ENCODE measurements at places on chromosomes 16 and 17.

DNA sequence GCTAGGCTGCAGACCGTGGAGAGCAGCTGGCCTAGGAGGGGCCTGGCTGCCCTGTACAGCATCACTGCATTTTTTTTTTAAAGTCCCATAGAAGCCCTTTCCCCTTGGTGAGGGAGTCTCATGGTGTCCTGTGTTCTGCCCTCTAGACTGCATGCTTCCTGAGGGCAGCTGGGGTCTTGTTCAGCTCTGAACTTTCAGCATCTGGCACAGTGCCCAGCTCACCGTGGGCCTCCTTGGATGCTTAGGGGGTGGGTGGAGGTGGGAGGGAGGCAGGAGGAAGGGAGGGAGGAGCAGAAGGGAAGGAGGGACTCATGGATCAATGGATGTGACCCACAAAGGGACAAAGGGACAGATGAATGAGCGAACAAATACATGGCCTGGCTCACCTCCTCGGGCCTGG is 63.4 kb upstream of the TMEM97 start:
- DNase-seq: no peak

DNA sequence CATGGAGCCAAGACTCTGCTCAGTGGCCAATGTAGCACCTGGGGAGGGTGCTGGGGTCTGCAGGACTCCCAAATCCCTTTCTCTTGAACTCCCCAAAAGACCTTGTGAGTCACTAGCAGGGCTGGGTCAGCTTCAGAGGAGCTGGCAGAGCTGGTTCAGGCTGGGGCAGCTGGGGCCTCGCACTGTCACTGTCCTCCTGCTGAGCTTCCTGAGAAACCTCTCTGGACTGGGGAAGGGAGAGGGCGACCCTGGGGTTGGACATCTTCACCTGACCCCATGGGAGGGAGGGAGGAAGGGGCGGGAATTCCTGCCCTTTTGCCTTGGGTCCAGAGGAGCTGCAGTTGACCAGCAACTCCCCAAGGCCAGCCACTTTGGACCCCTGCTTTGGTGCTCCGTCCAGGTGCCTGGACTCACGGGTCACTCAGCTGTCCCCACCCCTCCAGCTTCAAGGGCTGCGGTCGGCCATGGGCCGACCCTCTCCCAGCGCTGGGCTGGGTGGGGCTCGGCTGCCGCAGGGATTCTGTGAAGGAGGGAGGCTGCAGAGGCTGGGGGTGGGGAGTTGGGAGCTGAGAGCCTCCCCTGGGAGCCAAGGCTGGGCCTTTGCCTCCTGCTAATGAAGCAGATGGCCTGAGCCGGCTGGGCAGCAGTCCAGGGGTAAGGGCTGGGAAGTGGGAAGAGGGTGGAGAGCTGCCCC is 9.2 kb downstream of the FMNL1 start:
- peak; percentile 60 for DNase-seq

- peak; percentile 66 for DNase-seq
Measured at GRCh38 chr16:81996664-81997509, 14.4 kb downstream of the SDR42E1 start.

GRCh38 chr16:3188925-3189825 is 1.2 kb downstream of the OR1F1 start:
- DNase-seq: peak; percentile 50

DNA sequence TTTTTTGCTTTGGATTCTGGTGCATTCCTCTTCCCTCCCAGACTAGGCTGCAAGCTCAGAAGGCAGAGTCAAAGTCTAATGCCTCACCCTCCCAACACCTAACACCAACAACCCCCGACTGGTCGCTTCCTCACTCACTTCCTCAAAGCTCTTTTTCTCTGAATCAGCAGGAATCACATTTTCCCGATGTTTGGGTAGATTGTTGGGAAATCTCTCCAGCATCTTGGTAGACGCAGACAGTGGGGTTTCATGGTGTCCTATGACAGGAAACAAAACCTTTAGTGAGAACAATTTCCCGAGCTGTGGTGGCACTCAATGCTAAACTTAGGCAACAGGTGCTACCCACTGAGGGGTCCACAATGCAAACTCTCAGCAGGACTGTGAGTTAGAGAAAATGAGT is 39.9 kb upstream of the ICAM2 start:
- no peak for DNase-seq

- no peak for DNase-seq
Measured at GRCh38 chr16:67749436-67750078, 30.4 kb upstream of the GFOD2 start.

- no peak for DNase-seq
Measured at GRCh38 chr17:77512062-77512946, 371.5 kb downstream of the SEC14L1 start.

DNA sequence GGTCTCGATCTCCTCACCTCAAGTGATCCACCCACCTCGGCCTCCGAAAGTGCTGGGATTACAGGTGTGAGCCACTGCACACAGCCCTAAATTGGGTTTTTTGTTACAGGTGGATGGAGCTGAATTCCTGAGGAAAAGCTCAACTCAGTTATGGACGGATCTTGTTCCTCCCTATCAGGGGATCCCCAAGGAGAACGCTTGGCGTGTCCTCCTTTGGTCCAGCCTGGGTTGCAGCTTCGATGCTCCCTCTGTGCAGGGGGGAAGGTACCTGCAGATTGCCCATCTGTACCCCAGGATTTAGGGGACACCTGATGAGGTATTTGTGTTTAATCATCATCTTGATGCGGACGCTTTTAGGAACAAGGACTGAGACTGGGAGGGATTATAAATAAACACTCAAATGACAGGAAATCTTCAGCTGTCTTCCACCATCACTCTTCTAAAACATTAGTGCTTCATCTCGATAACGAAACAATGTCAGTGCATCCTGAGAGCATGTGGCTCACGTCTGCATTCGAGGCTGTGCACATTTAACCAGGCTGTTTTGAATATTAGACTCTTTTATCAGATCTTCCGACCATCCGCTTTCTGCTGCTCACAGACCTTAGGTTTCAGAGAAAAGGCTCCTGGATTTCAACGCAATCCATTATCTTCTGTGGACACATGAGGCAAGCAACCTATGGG is 18.2 kb upstream of the MEIOB start:
- DNase-seq: no peak

- DNase-seq: peak; percentile 73
Measured at GRCh38 chr17:7632492-7632894, 2.6 kb downstream of the SHBG start.

DNA sequence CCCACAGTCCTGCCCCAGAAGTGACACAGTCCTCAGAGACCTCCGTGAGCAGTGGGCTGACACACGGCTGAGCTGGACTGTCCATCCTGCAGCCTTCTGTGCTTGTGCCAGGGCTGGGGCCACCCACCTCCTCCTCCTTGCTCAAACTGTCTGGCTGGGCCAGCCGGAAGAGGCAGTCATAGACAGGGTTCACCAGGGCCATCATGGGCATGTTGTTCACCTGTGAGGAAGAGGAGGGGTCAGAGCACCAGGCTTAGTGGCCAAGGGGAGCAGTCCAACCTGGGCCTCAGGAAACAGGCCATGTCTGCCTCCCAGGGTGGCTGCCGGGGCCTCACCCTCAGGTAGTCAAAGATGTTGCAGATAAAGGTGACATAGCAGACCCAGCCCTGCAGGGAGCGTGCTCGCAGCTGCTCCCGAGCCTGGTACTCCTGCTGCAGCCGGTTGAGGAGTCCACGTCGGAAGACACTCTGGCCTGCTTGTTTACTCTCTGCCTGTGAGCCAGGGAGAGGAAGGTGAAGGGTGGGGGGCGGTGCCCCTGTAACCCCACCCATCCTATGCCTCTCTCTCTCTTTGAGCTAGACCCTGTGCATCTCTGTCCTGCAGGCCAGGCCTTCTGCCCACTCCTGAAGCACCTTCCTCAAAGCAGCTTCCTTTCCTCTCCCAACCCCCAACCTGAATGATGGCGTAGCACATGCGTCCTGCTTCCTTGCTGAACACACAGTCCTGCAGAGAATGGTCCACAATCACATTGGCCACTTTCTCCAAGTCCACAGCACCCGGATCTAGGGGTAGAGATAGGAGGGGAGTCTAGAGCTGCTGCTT is 3.4 kb downstream of the MIF4GD start:
- DNase-seq: no peak

DNA sequence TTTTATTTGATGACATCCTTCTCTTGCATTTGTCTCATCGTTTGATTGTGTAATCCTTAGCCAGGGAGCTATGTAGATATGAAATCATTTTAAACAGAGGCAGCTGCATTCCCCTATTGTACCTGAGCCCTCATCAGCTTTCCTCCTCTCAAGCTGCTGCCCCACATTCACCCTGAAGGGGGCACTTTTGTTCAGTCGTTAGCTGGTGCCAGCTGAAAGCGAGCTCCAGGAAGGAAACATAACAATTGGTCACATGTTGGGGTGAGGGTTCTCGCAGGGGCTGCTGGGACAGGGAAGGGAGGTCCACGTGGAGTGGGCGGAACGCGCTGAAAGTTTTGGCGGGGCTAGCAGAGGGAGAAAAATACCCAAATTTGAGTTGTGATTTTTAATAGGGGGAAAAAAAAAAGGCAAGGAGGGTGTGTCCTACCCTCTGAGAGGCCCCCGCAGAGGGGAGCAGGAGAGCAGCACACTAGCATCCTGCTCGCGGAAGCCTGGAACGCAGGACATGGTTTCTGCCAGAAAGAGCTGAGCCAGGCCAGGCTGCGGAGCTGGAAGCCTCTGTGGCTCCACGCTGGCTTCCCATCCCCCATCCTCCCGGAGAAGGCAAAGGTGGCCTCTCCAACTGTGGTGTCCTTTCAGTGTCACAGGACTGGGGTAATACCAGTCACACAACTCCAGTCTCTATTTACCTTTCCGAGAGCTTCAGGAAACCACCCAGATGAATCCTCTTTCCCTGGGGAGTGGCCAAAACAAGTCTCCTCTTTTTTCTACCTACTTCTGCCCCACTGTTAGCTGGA is 8.5 kb upstream of the MSL1 start:
- DNase-seq: peak; percentile 97

GRCh38 chr16:28317040-28317880 is 24.9 kb downstream of the SBK1 start:
- peak; percentile 44 for DNase-seq

DNA sequence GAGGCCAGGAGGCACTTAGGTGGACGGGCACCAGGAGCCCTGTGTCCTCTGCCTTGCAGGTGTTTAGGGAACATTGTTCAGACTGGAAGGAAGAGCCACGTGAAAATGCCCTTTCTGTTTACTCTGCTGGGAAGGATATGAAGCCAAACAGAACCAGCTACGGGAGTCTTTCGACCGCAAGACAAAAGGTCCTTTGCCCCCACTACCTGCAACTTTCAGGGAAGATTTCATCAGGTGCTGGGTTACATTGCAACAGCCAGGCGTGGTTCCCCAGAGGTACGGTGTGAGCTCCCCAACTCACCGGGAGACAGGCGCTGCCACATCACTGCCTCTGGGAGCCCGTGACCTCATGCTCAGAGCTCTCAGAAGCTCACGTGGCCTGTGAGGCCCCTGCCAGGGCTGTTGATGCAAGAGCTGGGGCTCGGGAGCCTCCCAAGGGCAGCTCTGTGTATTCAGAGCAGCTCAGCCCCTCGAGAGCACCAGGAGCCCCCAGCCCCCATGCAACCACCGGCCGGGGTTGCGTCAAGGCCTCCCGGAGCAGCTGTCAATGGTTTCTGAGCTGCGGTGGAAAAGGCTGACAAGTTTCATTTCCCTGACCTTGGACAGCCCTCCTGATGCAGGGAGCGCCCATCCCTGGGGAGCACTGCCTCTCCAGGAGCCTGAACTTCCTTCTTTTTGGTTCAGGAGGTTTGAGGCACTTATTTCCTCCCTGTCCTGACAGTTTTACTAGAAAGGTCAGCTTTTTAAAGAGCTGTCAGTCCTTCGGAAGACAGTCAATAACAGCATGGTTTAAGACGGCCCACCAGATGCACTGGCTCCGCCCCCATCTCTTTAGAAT is 42.1 kb downstream of the TBC1D16 start:
- DNase-seq: peak; percentile 89

DNA sequence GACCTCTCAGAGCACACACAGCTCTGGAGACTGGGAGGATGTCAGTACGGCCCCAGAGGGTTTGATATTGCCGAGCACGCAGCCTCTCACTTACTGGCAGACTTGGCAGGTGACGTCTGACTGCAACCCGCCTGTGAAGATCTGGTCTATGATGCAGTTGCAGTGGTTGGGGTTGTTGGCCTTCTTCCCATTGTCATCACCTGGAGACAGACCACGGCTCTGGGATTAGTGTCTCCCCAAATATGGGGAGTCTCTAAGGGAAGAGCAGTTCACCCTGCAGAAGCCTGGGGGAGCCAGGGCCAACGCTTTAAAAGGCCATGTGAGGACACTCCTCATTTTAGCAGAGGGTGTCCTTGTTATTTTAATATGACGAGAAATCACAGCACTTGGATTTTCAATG is 30.1 kb downstream of the USP22 start:
- DNase-seq: no peak

- no peak for DNase-seq
Measured at GRCh38 chr16:83348991-83349390, 458.8 kb upstream of the HSBP1 start.

- no peak for DNase-seq
Measured at GRCh38 chr16:73883841-73884240, 412.8 kb upstream of the PSMD7 start.

DNA sequence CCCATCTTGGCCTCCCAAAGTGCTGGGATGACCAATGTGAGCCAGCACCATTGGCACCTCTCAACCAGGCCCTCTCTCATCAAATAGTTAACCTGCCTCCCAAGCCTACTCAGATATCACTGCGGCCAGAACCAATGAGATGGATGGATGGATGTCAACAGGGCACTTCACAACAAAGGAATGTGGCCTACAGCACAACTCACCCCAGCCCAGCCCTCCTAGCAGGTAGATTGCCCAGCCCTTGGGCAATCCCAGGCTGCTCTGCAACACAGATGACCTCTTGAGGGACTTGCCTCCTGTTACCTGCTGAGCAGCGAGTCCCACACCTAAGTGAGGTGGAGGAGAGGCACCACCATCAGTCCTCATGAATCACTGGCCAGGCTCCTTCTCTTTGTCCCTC is 22.6 kb upstream of the KIFC3 start:
- no peak for DNase-seq

DNA sequence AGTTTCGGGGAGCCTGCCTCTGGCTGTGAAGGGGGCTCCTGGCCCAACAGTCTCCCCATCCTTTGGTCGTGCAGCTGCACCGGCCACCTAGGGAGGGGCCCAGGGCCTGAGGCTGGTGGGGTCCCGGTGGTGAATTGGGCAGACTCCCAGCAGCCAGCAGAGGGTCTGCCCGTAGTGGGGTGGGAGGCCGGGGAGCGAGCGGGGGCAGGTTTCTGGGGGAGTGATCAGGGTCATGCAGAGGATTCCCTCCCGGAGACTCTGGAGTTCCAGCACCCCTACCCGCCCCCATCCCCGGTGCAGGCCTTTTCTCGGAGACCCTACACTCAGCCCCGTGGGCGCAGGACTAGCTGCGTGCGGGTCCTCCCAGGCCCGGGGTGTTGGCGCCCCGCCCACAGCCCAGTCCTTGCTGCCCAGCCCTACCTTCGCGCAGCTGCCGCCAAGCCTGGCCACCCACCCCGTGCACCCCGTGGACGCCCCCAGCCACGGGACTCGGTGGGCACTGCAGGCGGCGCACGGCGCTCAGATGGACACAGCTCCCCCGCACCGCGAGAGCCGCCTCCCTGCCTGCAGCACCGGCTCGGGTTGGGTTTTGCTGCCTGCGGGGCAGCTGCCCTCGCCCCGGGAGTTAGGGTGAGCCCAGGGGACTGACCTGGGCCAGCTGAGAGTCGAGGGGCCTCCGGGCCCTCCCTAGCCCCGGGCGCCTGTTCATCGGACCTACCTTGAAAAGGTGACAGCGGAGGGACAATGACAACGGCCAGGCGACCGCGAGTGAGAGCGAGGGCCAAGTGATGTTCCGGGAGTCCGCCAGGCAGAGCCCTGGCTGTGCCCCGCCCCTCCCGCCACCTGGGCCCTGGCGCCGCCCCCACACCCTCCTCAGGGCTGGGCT is at the start of gene GNG13:
TSS of gene GNG13 (minus strand) at position 787 of the 886 bp plus-strand sequence. CDS start 1,657 bp downstream, outside the sequence.
- DNase-seq: no peak

- no peak for DNase-seq
Measured at GRCh38 chr17:66725956-66726355, 109.0 kb upstream of the CACNG5 start.
